H4 (cell line): ENCODE measurements at places on chromosomes 16 and 17.

GRCh38 chr16:65313936-65314626 lies 192.2 kb upstream of the CDH11 start:
- DNase-seq = no peak

DNA sequence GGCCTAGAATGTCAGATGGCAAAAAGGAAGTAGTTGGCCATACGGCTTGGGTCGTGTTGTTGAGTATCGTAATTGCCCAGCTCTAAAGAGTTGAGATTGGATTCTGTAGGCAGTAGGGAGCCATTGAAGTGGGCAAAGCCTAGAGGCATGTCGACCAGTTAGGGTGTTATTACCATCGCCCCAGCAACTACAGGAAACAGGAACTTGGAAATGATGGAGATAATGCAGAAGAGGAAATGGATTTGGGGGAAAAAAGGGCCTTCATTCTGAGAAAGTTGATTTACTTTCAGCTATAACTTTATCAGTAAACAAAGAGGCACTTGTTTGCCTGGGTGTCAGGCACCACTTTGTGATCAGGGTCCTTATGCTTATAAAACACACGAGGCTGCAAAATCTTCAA lies 52.6 kb downstream of the COX10 start:
- no peak for DNase-seq

DNA sequence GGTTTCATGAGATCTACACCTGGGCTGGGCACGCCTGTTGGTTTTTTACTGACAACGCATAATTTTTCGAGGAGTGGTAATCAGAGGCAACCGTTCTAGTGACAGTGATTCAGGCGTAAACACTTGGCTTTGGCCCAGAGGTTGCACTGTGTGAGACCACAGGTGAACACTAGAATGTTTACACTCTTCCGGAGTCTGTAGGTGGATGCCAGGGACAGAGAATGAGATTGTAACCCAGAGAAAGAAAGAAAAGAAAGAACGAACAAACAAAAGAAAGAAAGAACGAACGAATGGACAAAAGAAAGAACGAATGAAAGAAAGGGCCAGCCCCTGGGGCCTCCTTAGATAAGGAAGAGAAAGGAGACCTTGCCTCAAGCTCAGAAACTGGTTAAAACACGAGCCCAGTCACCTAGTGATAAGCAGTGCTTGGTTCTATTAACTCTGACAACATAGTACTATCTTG lies 113.2 kb downstream of the PRKCB start:
- no peak for DNase-seq

DNA sequence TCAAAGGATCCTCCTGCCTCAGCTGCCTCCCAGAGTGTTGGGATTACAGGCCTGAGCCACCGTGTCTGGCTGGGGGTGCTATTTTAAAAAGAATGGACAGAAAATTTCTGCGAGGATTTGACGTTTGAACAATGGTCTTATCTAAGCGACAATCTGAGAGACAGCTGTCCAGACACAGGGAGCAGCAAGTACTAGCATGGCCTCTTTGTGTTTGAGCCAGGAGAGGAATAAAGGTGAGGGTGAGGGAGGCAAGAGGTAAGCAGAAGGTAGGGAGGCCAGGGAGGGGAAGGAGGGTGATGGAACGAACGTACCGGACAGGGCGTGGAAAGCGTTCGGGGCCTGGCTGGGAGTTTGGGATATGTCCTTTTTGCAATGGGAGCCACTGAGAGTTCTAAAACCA lies 59.2 kb downstream of the PITPNC1 start:
- DNase-seq = no peak

GRCh38 chr17:784143-784542 lies 2.0 kb downstream of the MRM3 start:
- DNase-seq = no peak

GRCh38 chr17:70268383-70268782 lies 99.1 kb downstream of the KCNJ2 start:
- DNase-seq = no peak

GRCh38 chr16:27174007-27174406 lies 29.3 kb upstream of the KDM8 start:
- no peak for DNase-seq

DNA sequence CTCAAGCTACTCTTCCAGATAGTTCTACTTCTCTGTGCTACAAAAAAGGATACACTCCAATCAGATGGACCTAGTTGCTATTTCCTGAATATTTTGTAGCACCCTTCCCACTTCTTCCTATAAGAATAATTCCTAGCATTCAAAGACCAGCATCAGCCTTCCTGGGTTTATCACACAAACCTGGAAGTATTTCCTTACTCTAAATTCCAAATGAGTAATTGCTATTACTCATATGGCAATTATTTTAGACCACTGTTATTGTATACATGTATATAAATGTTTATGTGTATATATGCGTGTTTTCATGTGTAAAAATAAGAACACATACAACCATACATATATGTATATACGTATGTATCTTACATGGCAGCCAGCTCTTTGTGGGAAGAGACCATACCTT lies 130.6 kb downstream of the MYO1D start:
- DNase-seq = no peak

DNA sequence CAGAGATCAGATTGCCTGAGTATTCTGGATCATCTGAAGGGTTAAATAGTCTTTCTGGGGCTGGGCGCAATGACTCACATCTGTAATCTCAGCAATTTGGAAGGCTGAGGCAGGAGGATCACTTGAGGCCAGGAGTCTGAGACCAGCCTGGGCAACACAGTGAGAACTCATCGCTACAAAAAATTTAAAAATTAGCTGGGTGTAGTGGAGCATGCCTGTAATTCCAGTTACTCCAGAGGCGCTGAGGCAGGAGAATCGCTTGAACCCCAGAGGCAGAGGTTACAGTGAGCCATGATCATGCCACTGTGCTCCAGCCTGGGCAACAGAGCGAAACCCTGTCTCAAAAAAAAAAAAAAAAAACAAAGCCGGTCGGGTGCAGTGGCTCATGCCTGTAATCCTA lies 15.7 kb downstream of the MVP start:
- no peak for DNase-seq

- DNase-seq = peak; percentile 82
Measured at GRCh38 chr16:28264656-28265055, 27.7 kb upstream of the SBK1 start.

DNA sequence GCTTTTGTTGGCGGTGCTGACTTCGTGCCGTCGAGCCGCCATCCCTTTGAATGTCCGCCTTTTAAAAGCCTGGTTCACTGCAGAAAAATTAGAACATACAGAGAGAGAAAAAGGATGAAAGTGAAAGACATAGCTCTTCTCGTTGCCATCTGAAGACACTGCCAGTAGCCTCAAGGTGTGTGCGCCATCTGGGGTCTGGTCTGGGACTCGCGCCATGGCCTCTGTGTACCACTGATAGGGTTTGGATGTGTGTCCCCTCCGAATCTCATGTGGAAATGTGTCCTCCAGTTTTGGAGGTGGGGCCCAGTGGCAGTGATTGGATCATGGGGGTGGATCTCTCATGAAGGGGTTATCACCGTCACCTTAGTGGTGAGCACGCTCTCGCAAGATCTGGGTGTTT lies 15.5 kb downstream of the GSE1 start:
- no peak for DNase-seq

DNA sequence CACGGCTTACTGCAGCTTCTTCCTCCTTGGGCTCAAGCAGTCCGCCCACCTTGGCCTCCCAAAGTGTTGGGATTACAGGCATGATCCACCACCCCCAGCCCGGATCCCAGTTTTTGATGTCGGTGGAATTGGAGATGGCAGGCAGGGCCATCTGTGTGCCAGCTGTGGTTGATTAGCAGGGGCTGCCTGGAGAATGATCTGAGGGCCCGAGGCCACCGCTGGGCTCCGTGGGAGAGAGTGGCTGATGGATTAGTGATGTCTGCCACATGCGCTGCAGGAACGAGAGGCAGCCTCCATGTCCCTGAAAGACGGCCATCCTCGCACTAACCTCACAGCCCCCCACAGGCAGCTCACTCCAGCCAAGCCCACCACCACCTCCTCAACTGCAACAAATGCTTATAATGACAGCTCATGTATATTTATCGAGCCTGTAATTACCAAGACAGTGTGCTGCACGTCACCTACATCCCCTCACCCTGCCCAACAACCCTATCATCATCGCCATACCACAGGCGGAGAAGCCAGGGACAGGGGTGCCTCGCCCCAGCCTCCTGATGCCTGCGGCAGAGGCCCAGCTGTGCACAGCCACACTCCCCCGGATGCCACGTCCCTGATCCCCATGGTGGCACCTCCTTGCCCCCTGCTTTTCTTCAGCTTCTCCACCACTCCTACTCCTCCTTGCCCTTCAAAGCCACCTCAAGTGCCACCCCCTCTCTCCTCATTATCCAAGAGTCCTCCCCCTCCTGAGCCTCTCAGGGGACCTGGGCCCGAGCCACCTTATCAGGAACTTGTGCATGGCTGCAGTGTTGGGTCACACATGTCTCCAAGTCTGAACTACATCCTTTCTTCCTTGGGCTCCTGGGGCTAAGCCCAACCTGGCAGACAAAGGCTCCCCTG lies 33.2 kb downstream of the ACTG1 start:
- DNase-seq = no peak

GRCh38 chr17:43722870-43723665 lies 35.5 kb downstream of the SOST start:
- no peak for DNase-seq

GRCh38 chr16:82993926-82994325 lies 367.2 kb downstream of the CDH13 start:
- no peak for DNase-seq

DNA sequence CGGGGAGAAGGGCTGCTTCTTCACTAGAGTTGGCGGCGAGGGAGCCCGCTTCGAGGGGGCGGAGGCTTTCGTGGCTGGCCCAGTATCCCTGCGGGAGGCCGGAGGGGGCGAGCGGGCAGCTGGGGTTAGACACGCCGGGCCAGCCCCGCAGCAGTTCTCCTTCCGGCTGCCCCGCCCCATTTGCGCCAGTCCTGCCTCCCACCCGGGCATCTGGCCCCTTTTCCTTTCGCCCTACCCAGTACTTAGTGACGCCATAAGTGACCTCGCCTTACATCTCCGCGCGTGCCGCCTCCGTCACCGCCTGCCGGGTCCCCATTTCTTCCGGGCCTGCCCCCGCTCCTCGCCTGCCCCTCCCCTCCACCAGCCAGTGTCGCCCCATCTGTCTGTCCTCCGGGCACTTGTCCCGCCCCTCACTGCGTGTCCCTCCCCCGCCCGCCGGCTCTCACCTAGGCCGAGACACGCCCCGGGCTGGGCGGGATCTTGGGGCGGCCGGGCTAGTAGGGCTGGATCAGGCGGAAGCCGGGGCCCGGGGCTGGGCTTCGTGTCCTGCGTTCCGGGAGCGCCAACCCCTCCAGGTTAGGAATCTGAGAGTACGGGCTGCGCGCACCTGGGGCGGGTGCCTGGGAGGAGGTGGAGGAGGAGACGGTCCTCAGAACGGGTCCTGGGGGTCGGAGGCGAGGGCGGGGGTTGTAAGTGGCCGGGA lies 14.3 kb downstream of the SPATA32 start:
- DNase-seq = peak; percentile 99

GRCh38 chr16:27174798-27175197 lies 28.5 kb upstream of the KDM8 start:
- no peak for DNase-seq

GRCh38 chr16:78436846-78437245 lies 337.4 kb downstream of the WWOX start:
- no peak for DNase-seq

DNA sequence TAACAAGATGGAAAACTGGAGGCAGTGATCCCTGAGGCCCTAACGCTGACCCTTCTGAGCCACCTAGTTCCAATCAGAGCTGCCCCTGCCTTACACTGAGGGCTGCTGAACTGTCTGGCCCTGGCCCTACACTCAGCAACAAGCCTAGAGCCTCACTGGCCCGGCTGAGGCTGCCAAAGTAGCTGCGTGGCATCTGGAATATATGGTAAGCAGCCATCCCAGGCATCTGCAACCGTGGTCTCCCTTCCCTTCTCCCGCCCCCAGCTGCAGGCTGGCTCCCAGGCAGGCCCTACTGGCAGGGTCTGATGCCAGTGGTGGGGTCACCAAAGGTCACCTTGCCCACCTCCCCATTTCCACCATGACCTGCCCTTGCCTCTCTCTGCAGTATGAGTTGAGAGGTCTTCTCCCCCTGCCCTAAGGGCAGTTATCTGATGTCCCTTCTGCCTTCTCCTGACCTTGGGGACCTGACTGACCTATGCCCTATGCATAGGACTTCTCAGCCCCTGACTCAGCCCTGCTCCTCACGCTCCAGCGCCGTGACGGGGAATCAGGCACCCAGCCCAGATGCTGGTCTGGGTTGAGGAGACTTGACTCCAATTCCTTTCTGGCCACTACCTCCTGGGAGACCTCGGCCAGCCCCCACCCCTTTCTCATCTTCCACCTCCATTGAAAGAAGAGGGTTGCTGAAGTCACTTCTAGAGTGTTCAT lies 45.3 kb downstream of the CPNE2 start:
- DNase-seq = no peak

DNA sequence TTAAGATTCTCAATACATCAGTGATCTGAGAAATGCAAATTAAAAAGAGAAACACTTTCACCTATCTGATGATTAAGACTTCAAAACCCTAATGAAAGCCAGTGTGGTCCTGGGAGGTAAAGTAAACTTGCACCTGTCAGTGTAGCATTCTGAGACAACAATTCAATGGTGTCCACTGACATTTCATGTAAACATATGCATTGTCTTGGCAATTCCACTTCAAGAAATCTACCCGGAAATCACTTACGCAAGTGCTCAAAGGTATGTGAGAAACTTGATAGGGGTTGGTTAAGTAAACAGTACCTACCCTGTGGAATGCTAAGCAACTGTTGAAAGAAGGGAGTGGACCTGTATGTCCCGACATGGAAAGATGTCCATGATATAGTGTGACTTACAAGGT lies 2.1 kb downstream of the ST6GALNAC1 start:
- DNase-seq = no peak

GRCh38 chr17:45719335-45720071 lies 64.6 kb upstream of the CRHR1 start:
- peak; percentile 96 for DNase-seq

DNA sequence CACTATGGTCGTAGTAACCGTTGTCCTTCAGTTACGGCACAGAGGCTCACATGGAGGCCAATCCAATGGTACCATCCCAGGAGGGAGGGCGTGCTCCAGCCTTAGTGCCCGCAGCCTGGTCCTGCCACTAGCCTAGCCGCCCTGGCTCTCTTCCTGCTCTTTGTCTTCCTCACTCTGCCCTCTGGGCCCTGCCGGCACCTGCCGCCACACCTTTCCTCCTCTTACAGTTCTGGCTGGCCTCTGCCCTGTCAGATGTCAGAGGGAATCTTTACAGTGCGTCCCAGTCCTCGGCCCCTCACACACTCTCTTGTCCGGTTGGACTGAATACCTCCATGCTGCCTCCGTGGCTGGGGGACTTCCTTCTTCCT lies 23.4 kb downstream of the GINS2 start:
- no peak for DNase-seq

- DNase-seq = peak; percentile 85
Measured at GRCh38 chr17:44086364-44087311, 16.1 kb downstream of the G6PC3 start.
